Suppressor macrophage treated with lipopolysaccharide for 4 hours (primary cell): ENCODE measurements at places on chromosomes 11 and 22.

DNA sequence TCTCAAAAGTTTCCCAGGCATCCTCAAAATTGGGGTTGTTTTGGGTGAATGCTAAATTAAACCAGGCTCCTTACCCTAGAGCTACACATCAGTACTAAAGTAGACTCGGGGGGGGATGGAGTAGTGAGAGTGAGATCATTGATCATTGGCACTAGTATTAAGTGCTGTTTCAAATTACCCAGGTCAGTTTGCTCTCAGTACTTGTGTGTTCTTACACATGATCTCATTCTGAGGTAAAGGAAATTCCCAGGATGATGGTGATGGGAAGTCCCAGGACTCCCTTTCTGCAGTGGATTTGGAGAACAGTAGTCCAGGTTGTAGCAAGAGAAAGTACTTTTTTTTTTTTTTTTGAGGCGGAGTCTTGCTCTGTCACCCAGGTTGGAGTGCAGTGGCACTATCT, 12.5 kb downstream of the RBM4 start:
- no peak for DNase-seq

DNA sequence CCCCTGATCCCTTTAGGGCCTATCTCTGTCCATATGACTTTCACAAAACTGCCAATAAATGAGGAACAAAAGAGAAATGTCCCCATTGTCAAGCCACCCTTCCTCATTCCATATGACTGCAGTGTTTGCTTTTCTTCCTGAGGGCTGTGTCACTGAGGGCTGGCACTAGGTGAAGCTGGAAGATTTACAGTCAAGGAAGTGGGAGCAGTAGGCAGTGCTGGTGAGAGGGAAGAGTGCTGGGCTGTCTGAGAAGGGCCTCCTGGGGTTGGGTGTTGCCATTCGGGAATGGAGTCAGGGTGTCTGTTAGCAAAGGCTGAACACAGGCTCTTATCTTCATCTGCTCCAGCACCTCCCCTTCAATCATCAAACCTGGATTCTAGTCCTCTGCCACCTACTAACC, 30.9 kb downstream of the INSC start:
- DNase-seq: peak; percentile 12

DNA sequence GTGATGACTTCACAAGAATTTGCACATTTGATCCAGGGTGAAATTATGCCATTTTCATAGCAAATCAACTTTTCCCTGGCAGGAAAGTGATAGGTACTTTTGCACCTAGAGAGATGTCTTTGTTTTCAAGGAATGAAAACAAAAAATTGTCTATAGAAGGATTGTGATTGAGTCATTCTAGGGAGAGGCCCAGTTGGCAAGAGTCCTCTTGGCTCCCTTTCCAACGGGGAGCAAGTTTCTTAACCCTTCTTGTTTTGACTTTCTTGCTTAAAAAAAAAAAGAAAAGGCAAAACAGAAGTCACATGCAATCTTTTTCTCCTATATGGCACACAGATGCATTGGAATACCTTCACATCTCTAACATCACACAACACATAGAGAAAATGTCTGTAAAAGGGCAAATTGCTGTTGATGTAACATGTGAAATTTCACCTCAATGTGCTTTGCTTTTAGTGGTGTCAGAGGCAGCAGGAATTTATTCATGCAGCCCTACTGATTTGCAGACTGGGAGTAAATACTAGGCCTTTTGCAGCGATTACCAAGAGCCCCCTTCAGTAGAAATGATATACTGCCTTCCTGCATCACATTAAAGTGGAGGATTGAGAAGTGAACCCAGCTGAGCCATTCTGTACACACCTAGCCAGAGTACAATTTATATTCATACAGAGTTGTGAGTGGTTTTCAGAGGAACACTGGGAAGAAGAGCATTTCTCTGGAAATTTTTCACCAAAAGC, 290.7 kb upstream of the MPPED2 start:
- DNase-seq: no peak

- no peak for DNase-seq
These were observed 487 bp upstream of the LIPT2 start for GRCh38 chr11:74493791-74494630.

GRCh38 chr22:41550952-41551491, 6.8 kb upstream of the POLR3H start:
- DNase-seq: no peak

DNA sequence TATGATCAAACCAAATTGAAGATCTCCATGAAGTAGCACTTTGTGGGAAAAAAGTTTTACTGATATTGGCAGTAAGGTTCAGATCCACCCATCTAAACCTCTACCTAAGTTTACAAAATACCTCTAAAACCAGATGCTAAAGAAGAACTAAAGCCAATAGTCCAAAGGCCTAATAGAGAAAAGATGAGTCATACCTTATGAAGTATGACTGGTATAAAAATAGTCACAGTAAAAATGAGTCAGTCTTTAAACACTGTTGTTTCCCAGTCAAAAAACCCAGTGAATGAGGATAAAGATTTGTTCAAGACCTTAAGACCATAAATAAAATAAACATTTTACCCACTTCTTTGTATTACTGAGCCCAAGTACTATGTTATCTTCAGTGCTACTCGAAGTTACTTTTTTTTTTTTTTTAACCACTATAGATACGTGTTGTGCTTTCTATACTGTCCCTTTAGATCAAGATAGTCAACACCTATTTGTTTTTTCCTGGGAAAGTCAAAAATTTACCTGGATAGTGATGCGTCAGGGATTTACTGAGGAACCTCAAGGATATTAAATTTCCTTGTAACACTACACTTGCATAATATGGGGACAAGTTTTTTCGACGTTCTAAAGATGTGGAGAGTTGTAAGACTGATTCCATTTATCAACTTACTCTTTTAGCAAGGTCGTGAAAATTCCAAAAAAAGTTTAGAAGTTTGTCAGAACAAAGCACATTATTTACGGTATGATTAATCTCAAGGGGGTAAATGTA, 87.3 kb downstream of the CCDC73 start:
- peak; percentile 66 for DNase-seq

- no peak for DNase-seq
These were observed 44.7 kb downstream of the ABTB2 start for GRCh38 chr11:34313099-34313517.
